Aorta (tissue), 5 donors: ENCODE measurements at places on chromosomes 4 and X. TPM values are rescaled to one million over a fixed set of nuclear protein-coding genes. Genes with fewer than 3 reads are reported as not detected.
A peak's percentile ranks its signal among the peaks of the same experiment; 100 is the strongest.

GRCh38 chr4:86329431-86329830, 30.4 kb downstream of the MAPK10 start:
- no peak overlapping the region for H3K4me3 ChIP-seq
- H3K27ac ChIP-seq, result no peak overlapping the region
- DNase-seq, result no peak
- no peaks in the 10 kb centered on the region for H3K36me3 ChIP-seq

Gene SLC9B1
- 1.6 TPM for total RNA-seq

GRCh38 chr4:98781641-98782357, 123.4 kb upstream of the TSPAN5 start:
- no peaks in the 10 kb centered on the region for H3K36me3 ChIP-seq
- no peak overlapping the region for H3K4me3 ChIP-seq
- no peaks in the 10 kb centered on the region for H3K4me1 ChIP-seq
- no peaks in the 10 kb centered on the region for H3K27me3 ChIP-seq

Gene SORBS2
- 289 TPM for total RNA-seq

DNA sequence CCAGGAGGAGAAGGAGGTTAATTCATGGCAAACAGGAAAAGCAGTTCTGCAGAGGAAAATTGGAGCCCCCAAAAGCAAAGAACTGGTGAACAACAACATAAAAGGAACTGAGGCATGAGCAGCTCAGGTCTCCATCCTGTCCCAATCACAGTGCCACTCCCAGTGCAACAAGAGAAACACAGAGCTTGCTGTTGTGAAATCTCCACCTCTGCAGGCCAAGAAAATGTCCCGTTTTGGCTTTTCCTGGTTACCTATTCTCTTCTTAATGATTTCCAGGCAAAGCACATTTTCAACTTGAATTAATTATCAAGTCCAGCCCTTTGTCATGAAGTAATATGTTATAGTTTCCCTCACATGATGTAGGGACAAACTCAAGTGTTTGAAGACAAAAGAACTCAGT, 778 bp downstream of the C1QTNF7 start:
- peaks cover 15% of the 10 kb centered on the region for H3K4me1 ChIP-seq
- no peaks in the 10 kb centered on the region for H3K27me3 ChIP-seq
- H3K27ac ChIP-seq, result peak overlapping the region; percentile 94
- H3K4me3 ChIP-seq, result peak overlapping the region; percentile 69
- DNase-seq, result no peak

- peak overlapping the region; percentile 90 for H3K4me3 ChIP-seq
- no peak for DNase-seq
- peak overlapping the region; percentile 94 for H3K27ac ChIP-seq
- no peaks in the 10 kb centered on the region for H3K4me1 ChIP-seq
- H3K36me3 ChIP-seq, result no peaks in the 10 kb centered on the region
- no peaks in the 10 kb centered on the region for H3K27me3 ChIP-seq
Measured at GRCh38 chrX:135985973-135986310, 707 bp downstream of the SLC9A6 start.

Gene SERPINA7
- total RNA-seq, result not detected

Gene MAGEA10
- total RNA-seq, result not detected

DNA sequence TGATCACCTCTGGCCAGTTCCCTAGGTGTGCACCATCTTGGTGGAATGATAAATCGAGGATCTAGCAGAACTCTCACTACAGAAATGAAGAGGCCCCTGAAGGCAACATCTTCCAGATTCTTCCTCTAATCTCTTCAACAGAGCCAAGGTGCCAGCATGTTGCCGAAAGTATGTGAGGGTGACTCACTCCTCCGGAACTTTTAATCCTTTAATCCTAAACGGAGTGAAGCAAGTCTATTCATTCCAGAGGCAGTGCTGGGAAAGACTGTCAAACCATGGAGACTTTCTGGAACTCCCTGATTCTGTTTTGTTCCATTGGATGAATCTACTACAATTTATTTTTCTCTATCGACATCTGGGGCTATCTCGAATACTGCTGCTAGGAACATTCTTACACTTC, 68.7 kb downstream of the SUPT20HL2 start:
- no peak for DNase-seq
- no peaks in the 10 kb centered on the region for H3K4me1 ChIP-seq
- no peak overlapping the region for H3K27ac ChIP-seq
- no peaks in the 10 kb centered on the region for H3K27me3 ChIP-seq
- H3K36me3 ChIP-seq, result no peaks in the 10 kb centered on the region

DNA sequence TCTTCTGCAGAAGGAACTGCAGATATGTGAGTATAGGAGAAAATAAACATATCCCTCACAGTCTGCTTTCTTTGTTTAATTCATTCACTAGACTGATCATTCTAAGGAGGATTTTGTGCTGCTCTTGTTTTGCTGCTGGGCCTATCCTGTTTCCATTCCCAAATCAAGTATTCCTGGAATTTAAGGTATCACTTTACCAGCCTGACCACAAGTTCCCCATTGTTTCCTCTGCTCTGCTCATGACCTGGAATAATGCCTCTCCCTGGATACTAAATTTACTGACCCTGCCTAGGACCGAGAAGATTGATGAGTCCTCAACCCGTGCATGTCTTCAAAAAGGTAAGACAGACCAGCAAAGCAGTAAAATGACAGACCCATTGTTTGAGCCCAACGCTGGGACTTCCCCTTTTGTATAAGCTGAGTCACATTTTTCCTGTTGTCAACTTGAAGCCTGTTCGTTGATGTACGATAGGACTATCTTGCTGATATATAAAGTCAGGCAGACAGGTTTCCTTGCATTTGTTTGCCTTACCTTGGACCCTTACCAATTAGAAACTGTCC, 85.5 kb upstream of the TET2 start:
- H3K27ac ChIP-seq, result no peak overlapping the region
- no peak overlapping the region for H3K4me3 ChIP-seq
- no peaks in the 10 kb centered on the region for H3K27me3 ChIP-seq
- no peaks in the 10 kb centered on the region for H3K36me3 ChIP-seq
- H3K4me1 ChIP-seq, result no peaks in the 10 kb centered on the region

GRCh38 chr4:54015423-54016030, 48.9 kb downstream of the CHIC2 start:
- no peak overlapping the region for H3K27ac ChIP-seq
- no peaks in the 10 kb centered on the region for H3K36me3 ChIP-seq
- no peaks in the 10 kb centered on the region for H3K27me3 ChIP-seq
- DNase-seq, result no peak
- no peaks in the 10 kb centered on the region for H3K4me1 ChIP-seq

GRCh38 chrX:44228621-44229020, 114.9 kb downstream of the EFHC2 start:
- no peak overlapping the region for H3K27ac ChIP-seq
- DNase-seq, result no peak
- H3K27me3 ChIP-seq, result no peaks in the 10 kb centered on the region

GRCh38 chr4:1981251-1982058, 27.3 kb downstream of the NELFA start:
- no peaks in the 10 kb centered on the region for H3K4me1 ChIP-seq
- no peak for DNase-seq
- no peaks in the 10 kb centered on the region for H3K27me3 ChIP-seq
- H3K27ac ChIP-seq, result no peak overlapping the region

Gene MID1
- total RNA-seq, result 34.7 TPM

DNA sequence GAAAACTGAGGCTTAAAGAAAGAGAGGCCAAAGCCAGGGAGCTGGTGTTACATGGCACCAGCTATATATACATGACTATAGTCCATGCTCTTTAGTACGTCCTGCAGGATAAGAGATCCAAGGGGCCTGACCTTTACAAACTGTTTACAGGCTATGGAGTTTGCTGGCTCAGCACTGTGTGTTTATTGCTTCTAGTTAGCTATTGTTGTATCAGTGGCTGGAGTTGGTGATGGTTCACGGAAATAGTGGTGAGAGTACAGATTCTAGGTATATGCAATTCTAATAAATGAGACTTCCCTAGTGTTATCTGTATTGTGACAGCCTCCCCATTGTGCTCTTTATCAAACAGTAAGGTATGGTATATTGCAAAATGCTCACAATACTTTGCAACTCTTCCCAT, 46.5 kb downstream of the REPS2 start:
- no peak overlapping the region for H3K27ac ChIP-seq
- no peaks in the 10 kb centered on the region for H3K27me3 ChIP-seq
- no peak for DNase-seq
- H3K4me3 ChIP-seq, result no peak overlapping the region

DNA sequence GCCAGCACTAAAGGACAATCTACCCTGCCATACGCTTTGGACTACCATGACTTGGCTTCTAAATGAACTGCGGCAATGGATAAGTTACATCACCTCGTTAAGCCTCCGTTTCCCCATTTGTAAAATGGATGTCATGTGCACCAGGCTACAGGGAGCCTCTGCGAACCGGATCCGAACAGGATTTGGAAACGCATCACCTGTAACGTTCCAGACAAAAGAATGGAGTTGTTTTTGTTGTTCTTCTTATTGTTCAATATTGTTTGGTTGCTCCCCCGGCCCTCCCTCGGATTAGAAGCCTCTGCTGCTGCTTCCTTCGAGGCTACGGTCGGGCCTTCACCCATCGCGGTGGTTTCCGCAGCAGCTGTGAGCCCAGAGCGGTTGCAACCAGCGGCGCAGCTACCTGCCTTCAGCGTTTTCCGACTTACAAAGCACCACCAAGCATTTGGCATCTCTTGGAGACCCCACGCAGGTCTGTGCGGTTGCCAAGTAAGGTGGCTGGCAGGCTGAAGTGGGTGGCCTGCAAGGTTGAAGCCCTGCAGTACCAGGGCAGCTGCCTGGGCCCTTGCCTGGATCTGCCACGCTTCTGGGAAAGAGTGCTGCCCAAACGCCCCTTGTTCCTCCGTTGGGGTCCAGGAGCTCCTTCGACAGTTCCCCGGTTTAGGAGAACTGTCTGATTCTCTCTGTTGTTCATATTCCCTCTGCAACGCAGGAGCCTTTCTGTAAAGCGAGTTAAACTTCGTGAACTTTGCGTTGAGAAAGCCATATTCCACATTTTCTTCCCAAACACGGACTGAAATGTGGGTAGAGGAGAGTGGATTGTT, 7.1 kb downstream of the NKX3-2 start:
- H3K27me3 ChIP-seq, result no peaks in the 10 kb centered on the region
- no peak for DNase-seq
- no peaks in the 10 kb centered on the region for H3K4me1 ChIP-seq
- no peak overlapping the region for H3K4me3 ChIP-seq
- no peaks in the 10 kb centered on the region for H3K36me3 ChIP-seq
- H3K27ac ChIP-seq, result no peak overlapping the region

DNA sequence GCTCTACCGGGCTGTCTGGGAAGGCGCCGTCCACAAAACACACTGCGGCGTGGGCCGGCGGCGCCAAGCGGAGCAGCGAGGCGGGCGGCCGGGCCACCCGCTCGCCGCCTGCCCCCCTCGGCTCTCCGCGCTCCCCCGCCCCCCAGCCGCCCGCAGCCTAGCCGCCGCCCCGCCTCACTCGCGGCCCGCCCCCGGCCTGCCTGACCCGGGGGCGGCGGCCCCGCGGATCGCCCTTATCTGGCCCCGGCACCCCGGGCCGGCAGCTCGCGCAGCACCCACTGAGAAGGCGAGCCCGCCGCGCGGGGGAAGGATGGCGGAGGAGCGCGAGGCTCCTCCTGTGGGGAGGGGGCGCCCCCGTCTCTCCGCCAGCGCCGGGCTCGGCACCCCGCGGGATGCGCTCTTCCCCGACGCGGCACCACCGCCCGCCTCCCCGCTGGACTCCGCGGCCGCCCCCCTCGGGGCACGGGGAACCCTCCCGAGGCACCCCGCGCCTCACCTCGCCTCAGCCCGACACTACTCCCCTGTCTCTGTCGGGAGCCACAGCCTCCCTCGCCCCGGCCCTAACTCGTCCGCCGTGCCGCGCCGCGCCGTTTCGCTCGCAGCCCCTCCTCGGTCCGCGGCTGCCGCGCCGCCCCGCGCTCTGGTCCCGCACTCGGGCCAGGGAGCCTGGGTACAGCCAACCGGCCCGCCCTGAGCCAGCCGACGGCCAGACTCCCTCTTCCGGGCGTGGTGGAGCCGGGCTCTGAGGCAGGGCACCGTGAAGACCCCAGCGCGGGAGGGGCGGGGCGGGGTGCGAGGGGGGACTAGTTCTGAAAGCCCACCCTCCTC, 566 bp downstream of the ATP11C start:
- peak; percentile 65 for DNase-seq
- peak overlapping the region; percentile 10 for H3K27ac ChIP-seq
- H3K4me1 ChIP-seq, result peaks cover 3% of the 10 kb centered on the region
- H3K36me3 ChIP-seq, result no peaks in the 10 kb centered on the region
- peak overlapping the region; percentile 62 for H3K4me3 ChIP-seq
